Activated T-helper 17 cell treated with anti-CD3 and anti-CD28 coated beads, Interleukin-2, amount 50 U/mL, for 72 hours (primary cell): ENCODE measurements at places on chromosomes 3 and 15.

- ATAC-seq = no peak
Observed at GRCh38 chr3:109702976-109703375, 365.6 kb upstream of the DPPA4 start.

DNA sequence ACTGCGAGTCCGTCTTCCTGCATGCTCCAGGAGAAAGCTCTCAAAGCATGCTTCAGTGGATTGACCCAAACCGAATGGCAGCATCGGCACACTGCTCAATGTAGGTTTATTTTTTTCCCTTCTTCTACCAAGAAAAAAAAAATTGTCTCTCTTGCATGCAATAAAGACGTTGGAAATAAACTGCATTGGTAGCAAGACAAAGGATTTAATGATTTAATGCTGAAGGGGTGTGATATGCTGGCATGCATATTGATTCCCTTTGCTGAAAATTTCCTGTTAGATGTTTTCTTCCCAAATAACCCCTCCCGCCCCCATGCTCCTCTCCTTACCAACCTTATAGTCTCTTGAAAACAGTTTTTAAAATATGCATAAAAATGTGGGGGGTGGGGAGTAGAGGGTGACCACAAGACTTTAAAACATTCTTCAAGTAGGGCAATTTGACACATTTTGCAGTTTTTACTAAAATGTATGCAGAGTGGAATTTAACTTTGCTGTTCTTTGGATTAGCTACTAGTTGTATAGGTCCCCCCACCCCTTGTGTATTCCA lies 799 bp downstream of the RARB start:
- no peak for ATAC-seq

GRCh38 chr3:5339967-5340535 lies 152.5 kb downstream of the EDEM1 start:
- ATAC-seq = no peak

- ATAC-seq = no peak
Observed at GRCh38 chr3:111862415-111862814, 3.4 kb downstream of the PHLDB2 start.
